ENCODE measurements at places on chromosomes 7 and 10.

DNA sequence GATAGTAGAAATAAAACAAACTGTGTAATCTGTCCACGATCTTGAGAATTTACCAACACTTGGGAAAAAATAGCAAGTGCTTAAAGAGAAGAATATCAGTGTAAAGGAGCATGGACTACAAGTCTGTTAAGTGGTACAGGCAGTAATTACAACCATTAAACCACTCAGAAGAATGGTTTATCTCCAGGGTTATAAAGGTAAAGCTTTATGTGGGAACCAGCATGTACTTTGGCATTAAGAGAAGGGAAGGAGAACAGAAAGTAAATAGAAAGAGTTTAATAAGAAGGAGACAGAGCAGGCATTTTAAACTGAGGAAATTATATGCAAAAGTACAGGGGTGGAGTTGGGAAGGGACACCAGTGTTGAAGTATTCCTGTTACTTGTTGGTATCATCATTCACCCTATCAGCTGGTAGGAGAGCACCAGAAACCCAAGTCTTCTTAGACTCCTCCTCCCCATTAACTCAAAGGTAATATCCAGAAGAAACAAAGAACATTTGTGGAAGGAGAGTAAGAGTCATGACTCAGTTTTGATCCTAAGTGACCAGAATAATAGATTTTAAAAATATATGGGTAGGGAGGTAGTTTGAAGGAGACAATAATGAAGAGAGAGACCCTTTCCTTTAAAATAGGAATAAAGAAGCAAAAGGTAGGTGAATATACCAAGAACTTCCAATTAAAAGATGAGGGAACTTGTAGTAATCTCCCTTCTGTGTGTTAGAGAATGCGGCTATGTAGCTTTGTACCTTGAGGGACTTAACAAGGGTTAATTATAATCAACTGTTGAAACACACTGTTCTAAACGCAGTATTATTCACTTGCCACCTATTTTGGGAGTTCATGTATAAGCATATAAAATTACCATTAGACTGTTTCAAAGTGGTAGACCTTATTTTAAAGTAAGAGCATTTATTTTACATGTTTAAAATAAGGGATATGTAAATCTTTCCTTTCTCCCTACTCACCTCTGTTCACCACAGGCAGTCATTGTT, 92.1 kb upstream of the STRIP2 start:
- ATAC-seq, result no peak

DNA sequence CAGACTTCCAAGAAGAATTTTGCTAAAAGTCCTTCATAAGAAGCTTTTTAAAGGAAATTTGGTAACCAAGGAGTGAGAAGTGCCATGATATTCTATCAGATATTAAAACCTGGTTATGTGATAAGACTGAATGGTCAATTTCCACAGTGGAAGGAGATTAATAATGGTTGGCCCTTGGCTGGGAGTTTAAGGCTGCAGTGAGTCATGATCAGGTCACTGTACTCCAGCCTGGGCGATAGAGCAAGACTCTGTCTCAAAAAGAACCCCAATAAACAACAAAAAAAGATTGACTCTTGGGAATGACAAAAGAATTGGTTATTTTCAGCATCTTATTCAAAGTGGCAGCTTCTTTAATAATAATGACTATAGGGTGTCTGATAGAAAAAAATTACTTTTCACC, 37.2 kb downstream of the EXOC4 start:
- ATAC-seq, result no peak

DNA sequence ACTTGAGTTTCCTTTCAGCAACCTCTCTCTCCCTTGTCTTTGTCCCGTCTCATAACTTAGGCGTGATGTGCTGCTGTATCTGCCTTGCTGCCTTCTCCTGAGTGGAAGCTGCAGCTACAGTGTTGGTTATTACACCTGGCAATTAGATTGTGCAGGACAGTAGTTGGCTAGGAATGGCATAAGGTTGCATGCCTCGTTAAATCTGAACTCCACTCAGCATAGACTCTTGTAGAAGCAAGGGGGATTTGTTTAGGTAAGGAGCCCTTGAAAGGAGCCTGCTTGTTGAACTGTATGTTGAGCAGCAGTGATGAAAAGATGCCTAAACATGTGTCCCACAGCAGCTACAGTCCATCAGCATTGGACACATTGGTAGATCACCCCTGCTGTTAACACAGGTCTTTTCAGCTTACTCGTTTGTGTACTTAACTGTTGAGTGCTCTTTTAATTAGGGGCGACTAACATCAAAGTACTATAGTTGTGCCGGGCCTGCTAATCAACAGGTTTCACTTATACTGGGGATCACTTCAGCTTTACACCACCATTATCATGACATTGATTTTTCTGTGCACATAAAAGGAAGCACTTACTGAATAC, 225.0 kb downstream of the AUTS2 start:
- no peak for ATAC-seq

- ATAC-seq, result no peak
Observed at GRCh38 chr10:58698777-58699356, 186.2 kb downstream of the BICC1 start.

- no peak for ATAC-seq
Observed at GRCh38 chr7:25832456-25832855, 319.5 kb upstream of the NFE2L3 start.

All from stimulated activated memory B cell treated with anti-CD40 and anti-IgM and Interleukin-4, amounts not matched to agents 10 μg/mL and 1 μg/mL and 100 μg/mL, for 72 hours (primary cell).